ENCODE measurements at places on chromosomes 2 and 18. TPM values are rescaled to one million over a fixed set of nuclear protein-coding genes. Genes with fewer than 3 reads are reported as not detected.

Gene TMEM247
- total RNA-seq = not detected

Gene NFATC1
- total RNA-seq = 24.6 TPM

Gene DNAJC5G
- not detected for total RNA-seq

- DNase-seq = no peak
Measured at GRCh38 chr2:85888020-85888683, 638 bp downstream of the ST3GAL5 start.

GRCh38 chr2:157334335-157334734 lies 8.7 kb upstream of the ERMN start:
- no peak for DNase-seq
